ENCODE measurements at places on chromosomes 16 and 17. TPM values are rescaled to one million over a fixed set of nuclear protein-coding genes. Genes with fewer than 3 reads are reported as not detected.

NLE1 gene
- 18.6 TPM for total RNA-seq

CLEC18A gene
- not detected for total RNA-seq

- peak; percentile 41 for DNase-seq
Measured at GRCh38 chr16:69859105-69859989, 91.8 kb upstream of the CLEC18A start.

GRCh38 chr16:84514874-84515835 is 10.7 kb upstream of the MEAK7 start:
- DNase-seq, result no peak

DNA sequence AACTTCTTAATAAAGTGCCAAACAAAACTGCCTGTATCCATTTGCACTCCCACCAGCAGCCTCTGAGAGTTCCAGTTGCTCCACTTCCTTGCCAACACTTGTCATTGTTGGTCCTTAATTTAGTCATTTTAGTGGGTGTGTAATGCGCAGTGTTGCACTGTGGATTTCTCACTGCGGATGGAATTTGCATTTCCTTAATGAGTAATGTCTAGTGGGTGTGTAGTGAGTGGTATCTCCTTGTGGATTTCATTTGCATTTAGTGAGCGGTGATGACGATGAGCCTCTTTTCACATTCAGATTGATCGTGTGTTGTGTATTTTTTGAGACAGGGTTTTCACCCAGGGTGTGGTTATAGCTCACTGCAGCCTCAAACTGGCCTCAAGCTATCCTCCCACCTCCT is 4.1 kb upstream of the MSLN start:
- DNase-seq, result no peak

- peak; percentile 65 for DNase-seq
Measured at GRCh38 chr16:69286941-69287713, 24.0 kb upstream of the VPS4A start.

DNA sequence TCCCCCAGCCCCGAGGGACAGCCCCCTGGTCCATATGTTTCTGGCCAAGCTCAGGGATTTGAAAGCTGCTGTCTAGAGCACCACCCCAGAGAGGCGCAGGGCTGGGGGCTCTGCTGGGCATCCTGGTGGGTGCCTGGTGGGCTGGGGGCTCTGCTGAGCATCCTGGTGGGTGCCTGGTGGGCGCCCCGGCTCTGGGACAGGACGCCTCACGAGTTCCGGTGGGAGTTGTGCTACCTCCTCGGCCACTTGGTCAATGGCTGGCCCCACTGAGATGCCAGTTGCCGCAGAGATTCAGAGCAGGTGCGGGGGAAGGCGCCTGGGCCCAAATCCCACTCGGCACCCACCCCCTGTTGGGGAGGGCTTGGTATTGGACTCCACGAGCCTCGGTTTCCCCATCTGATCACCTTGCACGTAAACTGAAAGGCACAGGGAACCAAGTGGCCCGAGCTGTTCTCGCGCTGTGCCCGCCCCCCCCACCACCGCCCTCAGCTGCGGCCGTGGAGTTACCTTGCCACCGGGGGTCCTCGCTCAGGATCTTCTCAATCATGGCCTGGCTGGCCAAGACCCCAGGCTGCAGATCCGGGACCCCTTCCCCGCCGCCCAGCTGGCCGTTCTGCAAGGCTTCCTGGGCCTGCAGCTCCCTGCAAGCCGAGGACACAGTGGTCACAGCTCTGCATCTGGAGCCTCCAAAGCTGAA is 13.3 kb downstream of the UNKL start:
- no peak for DNase-seq
